ENCODE measurements at places on chromosomes 16 and 17.

- no peak for DNase-seq
Measured at GRCh38 chr16:86616906-86617305, 38.6 kb downstream of the FOXL1 start.

- DNase-seq: no peak
Measured at GRCh38 chr17:36657763-36658490, 56.5 kb downstream of the MRM1 start.

DNA sequence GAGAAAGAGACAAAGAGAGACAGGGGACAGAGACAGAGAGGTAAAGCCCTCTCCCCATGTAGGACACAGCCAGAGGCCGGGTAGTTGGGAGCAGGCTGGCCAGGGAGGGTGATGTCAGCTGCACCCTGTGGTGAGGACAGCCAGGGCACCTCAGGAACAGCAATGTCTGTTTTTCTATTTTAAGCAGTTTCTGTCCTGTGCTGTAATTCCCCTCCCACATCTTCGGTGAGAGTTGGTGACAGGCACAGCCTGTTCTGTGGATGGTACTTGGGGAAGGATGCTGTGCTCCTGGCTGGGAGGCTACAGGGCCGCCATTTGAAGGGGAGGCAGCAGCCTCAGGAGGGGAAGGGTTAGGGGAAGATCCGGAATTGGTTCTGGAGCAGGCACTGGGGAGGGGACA lies 163.5 kb downstream of the SDK2 start:
- DNase-seq: no peak

- DNase-seq: no peak
Measured at GRCh38 chr17:66040402-66040801, 151.5 kb downstream of the CEP112 start.

GRCh38 chr16:29807426-29808218 lies 1.3 kb downstream of the MAZ start:
- DNase-seq: peak; percentile 87

DNA sequence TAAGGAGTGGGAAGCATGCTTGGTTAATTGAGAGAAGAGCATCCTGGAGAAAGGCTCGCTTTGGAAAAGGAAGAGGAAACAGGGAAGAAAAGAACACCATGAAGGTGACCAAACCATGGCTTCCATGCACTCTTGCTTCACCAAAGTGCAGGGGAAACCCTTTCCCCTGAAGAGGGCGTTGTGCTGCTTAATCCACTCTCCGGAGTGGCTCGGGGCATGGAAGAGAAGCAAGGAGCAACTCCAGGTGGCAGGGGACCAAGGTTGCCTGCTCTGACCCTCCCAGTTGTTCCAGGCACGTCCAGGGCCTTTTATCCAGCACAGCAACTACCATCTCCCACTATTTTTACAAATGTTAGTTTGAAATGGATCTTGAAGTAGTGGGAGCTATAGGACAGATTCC lies 108.1 kb downstream of the STX8 start:
- no peak for DNase-seq
